ENCODE measurements at places on chromosomes 2 and 18.

- no peak for DNase-seq
Measured at GRCh38 chr2:24891201-24891600, 28.8 kb downstream of the ADCY3 start.

DNA sequence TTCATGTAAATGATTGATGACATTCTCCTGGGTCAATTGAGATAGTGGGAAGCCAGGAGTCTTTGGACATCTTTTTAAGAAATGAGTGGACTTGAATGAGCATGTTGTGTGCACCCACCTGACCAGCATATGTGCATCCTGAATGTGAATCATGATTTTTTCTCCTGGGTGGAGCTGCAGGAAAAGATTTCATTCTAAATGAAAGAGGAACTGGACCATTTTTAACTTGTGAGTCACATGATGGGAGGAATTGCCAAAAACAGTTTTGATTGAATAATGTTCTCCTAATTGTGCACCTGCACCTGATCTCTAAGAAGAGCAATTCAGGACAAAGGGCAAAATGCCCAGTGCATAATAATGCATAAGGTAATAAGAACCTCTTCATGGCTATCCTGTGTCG is 32.3 kb downstream of the COPS8 start:
- no peak for DNase-seq

GRCh38 chr18:48548011-48548771 is 9.4 kb downstream of the CTIF start:
- DNase-seq, result no peak

DNA sequence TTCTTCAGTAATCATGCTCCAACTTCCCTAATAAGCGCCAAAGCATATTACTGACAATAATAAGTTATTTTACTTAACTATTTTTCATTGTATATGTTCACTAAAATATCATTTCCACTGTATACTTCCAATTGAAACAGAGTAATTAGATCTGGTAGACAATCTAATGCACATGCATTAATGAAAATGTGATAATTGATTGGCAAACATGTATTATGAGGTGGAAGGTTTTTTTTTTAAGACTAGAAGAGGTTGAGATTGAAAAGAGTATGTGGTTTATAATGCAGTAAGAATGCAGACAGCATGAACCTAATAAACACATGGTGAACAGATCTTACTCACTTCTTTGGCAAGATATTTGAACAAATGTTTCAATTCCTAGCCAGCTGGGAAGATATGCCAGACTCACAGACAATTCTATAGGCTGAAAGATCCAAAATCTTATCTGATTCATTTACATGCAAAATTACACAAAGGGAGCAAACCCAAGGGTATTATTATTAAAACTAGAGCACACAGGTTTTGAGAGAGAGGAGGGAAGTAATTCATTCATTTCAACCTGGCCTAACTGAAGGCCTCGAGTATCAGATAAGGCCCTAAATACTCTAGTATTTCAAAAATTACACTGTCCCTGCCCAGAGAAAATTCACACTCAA is 2.8 kb downstream of the NCKAP1 start:
- no peak for DNase-seq

All from CD8-positive, alpha-beta T cell (primary cell).